ENCODE measurements at places on chromosomes 1 and 21. TPM values are rescaled to one million over a fixed set of nuclear protein-coding genes. Genes with fewer than 3 reads are reported as not detected.

- DNase-seq: no peak
Observed at GRCh38 chr1:198122693-198123092, 34.1 kb upstream of the NEK7 start.

DNA sequence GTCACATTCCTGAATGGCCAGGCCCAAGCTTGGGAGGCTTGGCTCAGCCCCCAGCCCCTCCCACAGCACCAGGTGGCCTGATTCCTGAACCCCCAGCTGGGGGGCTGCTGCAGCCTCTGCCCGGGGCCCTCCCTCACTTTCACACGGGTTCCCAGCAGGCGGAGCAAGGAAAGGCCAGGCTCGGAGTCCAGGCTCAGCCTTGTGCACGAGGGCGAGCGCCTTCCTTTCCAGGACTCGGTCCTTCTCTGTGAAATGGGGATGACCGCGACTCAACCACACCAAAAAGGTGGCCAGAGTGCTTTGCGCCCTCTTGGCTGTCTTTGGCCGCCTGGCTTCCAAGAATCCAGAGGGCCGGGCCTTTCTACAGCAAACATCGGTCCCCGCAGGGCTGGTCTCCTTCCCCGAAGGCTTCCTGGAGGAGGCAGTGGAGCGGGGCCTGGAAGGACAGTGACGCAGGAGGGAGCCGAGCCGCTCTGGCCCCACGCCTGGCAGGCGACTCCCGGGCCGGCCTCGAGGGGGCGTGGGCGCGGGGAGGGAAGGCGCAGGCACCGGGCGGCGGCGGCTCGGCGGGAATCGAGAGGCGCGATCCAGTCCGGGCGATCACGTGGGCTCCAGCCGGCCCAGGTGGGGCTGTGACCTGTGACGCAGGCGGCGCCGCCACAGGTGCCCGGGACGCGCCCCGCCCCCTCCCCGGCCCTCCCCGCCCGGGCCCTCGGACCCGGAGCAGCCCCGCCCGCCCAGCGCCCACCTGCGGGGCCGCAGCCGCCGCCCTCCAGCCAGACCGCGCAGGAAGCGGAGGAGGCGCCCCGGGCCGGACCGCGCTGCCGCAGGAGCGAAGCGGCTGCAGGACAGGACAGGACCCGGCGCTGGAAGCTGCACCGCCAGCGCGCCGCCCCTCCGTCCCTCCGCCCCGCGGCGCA lies at the start of gene ARHGEF16:
Gene ARHGEF16 (plus strand): TSS at position 775 of the 920 bp plus-strand sequence. CDS start 8,420 bp downstream, outside the sequence.
- DNase-seq: peak; percentile 56

DNA sequence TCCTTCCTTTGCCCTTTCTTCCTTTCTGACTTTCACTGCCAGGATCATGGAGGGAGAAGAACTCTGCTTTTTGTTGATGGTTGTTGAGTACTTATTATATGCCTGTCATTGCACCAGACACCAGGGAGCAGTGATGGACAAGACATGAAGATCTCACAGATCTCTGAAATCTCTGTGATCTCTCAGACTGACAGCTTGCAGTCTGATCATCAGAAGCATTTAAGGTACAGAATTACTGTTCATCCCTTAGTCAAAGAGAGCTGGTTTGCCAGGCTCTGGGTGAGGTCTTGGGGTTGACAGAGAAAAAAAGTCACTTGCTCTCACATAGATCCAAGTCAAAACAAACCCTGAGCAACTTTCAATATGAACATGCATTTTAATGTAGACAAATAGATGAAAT lies 299.5 kb upstream of the FMN2 start:
- DNase-seq: no peak

GRCh38 chr1:77553568-77554291 lies 128.7 kb downstream of the ZZZ3 start:
- DNase-seq: no peak

GRCh38 chr1:119226913-119227312 lies 86.5 kb upstream of the WARS2 start:
- DNase-seq: no peak

DNA sequence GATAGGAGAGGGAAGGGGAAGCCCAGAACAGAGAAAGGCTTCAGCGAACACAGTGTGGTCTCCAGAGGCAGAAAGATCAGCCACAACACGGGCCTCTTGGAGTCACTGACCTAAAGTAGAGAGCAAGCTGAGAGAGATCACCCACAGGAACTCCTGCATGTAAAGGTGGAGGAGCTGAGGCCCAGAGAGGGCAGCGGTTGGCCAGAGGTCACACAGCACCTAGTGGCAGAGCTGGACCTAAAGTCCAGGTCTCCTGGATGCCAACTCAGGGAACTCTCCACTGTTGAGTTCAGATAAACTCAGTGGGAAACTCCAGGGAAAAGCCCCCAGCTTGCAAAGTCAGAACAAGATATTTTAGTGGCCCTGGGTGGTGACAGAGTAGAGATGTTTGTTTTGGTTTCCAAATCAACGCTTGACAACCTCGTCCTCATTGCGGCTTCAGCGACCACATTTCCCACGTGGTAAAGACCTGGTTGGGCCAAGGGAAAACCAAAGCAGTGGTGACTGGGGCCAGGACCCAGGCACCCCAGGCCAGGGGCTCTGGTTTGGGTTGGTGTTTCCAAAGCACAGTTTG lies 4.6 kb downstream of the IFFO2 start:
- no peak for DNase-seq

DNA sequence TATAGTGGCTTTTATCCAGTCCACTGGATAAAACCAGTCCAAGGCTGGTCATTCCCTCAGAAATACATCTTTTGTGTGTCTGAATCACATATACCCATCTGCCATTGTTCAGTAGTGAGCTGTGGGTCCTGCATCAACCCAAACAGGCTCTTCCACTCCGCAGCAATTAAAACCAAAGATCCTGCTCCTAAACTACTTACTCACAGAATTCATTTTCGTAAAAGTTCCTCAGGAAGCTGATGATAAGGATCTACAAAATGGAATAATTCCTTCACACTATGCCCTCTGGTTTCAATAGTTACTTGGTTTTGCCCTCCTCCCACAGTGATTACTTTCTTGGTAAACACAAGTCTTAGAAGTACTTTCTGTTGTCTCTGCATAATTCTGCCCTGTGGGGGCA lies 5.1 kb upstream of the MFSD2A start:
- DNase-seq: no peak

- no peak for DNase-seq
Observed at GRCh38 chr21:20662514-20662913, 335.7 kb upstream of the NCAM2 start.

The WNT2B gene
- total RNA-seq: 0.42 TPM

The CYP4Z1 gene
- 0.50 TPM for total RNA-seq

The PAQR6 gene
- total RNA-seq: 0.23 TPM

All from liver (tissue), 10 donors.